CD4-positive, alpha-beta T cell treated with Interleukin-10 for 1 hour (primary cell): ENCODE measurements at places on chromosomes 5 and 9.

DNA sequence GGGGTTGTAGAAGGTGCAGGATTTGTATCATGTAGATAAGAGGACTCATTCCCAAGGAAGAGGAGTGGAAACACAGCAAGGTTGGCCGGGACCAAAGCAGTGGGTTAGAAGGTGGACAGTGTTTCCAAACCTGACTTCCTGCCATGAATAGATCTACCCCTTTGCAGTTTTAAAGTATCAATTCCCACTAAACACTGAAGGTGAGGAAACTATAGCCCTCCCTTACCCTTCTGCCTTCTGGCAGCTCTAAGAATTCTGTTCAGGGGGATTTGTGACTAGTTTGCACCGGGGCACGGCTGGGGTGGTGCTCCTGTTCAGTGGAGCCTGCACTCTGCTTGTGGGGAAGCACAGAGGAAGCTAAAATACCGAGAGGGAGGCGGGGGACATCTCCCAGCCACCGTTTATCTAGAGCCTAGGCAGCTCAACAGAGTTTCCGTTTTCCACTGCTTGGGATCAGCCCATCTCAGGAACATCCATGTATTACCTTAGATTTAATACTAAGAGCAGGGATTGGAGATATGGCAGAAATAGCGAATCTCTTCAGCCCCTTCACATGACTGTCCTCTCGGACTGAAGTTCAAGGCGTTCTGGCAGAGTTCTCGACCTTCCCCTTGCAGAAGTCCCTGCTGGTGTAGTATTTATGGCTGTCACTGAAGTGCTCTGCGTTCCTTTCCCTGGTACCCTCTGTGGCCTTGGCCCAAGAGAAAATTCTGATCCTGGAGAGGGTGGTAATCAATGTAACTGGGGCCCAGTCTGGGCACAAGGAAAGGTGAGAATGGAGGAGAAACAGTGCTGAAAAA, 5.4 kb downstream of the ISL1 start:
- no peak for DNase-seq

GRCh38 chr5:113693701-113694100, 180.2 kb downstream of the YTHDC2 start:
- DNase-seq, result no peak

DNA sequence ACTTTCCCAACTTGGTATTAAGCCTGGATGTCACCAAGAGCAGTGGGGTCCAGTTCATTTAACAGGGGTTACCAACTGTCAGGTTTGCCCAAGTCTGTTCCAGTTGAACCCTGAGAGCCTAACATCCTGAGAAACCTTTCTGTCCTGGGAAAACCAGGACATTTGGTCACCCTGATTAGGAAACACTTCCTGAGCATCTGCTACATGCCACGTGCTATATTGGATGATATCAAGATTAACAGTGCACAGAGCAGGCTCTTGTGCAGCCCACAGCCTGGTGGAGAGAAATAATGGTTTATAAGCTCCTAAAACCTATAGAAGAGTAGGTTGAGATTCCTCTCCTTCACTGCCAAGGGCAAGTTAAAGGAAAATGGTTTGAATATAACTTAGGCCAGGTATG, 102.9 kb upstream of the RAD23B start:
- DNase-seq, result no peak

- DNase-seq, result no peak
Observed at GRCh38 chr9:129619787-129620668, 873 bp downstream of the C9orf50 start.

GRCh38 chr9:15272377-15272928, 34.6 kb downstream of the TTC39B start:
- no peak for DNase-seq

GRCh38 chr5:177366528-177367322, 9.0 kb downstream of the RGS14 start:
- no peak for DNase-seq

DNA sequence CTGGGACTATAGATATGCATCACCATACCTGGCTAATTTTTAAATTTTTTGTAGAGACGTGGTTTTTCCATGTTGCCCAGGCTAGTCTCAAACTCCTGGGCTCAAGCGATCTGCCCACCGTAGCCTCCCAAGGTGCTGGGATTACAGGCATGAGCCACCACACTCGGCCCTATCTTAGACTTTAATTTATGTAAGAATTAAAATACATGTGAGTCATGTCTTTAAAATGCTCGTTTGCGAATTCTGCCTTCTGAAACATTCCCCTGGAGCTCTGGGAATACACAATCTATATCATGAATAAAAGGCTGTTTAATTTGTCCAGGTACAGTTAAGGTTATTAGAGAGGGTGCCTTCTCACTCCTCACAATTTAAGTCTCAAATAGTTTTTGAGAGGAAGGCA, 32.8 kb downstream of the RHOBTB3 start:
- DNase-seq, result no peak

- DNase-seq, result no peak
Observed at GRCh38 chr5:170486371-170486770, 17.4 kb upstream of the KCNIP1 start.

DNA sequence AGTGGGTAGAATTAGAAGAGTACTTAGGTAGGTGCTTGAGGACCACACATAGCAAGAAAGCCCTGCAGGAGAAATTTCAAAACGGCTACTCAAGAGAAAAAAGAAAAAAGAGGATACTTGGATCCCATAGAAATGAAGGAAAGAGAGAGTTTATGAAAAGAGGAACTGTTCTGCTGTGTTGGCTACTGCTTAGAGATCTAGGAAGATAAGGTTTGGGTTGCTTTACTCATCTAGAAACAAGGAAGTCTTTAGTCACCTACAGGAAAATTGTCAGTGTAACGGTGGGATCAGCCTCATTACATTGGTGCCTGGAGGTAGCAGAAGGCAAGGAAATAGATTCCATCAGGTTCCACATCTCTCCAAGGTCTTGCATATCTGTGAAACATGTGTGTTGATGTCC, 14.8 kb upstream of the C5orf46 start:
- no peak for DNase-seq

- no peak for DNase-seq
Observed at GRCh38 chr5:23629396-23629795, 122.0 kb downstream of the PRDM9 start.

- no peak for DNase-seq
Observed at GRCh38 chr9:100058699-100059579, 39.9 kb downstream of the ERP44 start.

DNA sequence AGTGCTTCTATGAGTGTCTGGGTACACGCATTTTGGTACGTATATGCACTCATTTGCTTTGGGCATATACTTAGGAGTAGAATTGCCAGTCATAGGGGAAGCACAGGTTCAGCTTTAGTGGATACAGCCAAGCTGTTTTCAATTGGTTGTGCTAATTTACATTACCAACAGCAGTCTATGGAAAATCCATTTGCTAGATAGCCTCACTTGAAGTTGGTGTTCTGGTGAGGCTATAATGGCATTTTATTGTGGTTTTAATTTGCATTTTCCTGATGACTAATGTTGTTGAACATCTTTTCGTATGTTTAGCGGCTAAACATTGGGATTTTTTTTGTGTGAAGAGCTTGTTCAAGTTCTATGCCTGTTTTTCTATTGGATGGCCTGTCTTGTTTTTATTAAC, 76.8 kb upstream of the ANKH start:
- no peak for DNase-seq

- DNase-seq, result no peak
Observed at GRCh38 chr9:35079041-35079425, 709 bp downstream of the FANCG start.

- DNase-seq, result peak; percentile 89
Observed at GRCh38 chr5:672329-673160, 20.6 kb downstream of the TPPP start.

GRCh38 chr5:26955161-26955560, 83.2 kb downstream of the CDH9 start:
- DNase-seq, result no peak

GRCh38 chr5:82862711-82863110, 214.5 kb downstream of the TMEM167A start:
- no peak for DNase-seq

DNA sequence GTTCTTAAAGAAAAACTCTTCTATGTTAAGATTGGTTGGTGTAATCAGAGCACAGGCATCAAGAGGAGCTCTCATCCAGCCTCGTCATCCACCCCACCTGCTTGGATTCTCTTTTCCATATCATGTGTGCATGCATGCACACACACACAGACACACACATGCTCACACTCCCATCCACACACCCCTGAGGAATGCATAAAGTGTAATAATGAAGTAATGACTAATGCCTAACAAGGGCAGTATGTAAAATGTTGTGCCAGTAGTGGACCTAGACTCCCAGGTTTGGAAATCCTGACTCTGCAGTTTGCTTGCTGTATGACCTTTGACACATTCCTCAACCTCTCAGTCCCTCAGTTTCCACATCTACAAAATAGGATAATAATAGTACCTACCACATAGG, 280.0 kb upstream of the ANKRD55 start:
- no peak for DNase-seq

GRCh38 chr5:100623719-100624118, 88.5 kb downstream of the FAM174A start:
- DNase-seq, result peak; percentile 54

GRCh38 chr9:110650261-110650660, 18.3 kb upstream of the MUSK start:
- DNase-seq, result no peak
